ENCODE measurements at places on chromosomes 5 and 9.

GRCh38 chr5:143143973-143144372 is 259.5 kb downstream of the NR3C1 start:
- DNase-seq, result no peak

DNA sequence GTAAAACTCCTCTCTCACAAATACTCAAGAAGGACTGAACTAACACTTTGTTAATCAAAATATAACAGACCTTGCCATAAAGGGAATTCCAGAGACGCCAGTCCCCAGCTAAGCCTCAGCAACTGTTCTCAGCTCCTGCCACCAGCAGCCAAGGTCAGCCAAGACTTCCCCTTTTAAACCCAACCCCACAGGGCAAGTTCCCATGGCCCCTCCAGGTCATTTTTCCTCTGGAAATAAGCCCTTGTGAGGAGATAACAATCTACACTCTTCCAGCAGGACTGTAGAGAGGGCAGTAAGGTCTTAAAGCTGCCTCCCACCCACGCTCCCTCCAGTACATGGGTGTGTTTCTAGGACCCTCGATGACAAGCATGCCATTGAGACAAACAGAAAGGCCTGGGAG is 78.3 kb downstream of the DPYSL3 start:
- DNase-seq, result no peak

- no peak for DNase-seq
These were observed 448.0 kb downstream of the SPOCK1 start for GRCh38 chr5:137051161-137051560.

DNA sequence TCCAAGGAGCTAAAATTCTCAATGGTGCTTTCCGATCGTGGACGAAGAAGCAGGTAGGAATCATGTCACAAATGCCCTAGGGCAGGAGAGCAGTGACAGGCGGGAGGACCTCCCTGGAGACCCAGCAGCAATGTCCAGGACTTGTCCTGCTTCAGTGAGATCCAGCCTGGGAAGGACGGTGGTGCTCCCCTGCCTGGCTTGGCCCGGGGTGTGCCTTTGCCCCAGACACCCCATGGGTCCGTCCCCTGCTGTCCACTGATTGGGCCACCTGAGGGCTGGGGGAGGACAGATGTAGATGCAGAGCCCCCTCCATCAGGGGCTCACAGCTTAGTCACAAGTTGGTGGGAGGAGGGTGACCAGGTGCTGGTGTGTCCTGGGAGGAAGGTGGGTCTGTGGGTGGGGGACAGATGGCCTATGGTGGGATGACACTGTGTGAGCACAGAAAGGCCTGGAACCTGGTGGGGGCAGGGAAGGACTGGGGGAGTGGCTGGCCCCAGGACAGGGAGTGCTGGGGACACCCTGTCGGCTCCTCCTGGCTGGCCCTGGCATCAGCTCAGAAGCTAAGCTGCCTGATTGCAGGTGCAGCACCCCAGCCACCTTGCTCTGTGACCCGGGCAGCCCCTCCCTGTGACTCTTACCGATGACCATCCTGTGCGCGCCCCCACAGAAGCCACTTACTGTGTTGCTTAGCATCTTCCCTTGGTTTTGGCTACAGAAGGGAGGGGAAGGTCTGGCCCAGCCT is 82.0 kb downstream of the PHF2 start:
- no peak for DNase-seq

DNA sequence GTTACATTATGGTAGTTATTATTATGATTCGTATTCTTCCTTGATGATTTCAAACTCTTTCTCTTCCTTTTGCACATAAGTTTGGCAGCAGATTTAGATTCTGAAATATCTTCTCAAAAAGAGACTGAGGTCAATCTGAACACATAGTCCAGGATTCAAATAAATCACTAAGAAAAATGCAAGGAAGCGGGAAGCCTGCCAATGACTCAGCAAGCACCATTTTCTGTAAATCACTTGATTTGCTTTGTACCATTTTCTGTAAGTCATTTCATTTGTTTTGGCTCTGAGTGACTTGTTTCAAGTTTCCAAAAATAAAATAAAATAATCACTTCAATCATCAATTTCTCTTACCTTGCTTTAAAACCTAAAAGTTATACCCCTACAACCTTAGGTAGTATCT is 24.6 kb upstream of the GLIS3 start:
- no peak for DNase-seq

DNA sequence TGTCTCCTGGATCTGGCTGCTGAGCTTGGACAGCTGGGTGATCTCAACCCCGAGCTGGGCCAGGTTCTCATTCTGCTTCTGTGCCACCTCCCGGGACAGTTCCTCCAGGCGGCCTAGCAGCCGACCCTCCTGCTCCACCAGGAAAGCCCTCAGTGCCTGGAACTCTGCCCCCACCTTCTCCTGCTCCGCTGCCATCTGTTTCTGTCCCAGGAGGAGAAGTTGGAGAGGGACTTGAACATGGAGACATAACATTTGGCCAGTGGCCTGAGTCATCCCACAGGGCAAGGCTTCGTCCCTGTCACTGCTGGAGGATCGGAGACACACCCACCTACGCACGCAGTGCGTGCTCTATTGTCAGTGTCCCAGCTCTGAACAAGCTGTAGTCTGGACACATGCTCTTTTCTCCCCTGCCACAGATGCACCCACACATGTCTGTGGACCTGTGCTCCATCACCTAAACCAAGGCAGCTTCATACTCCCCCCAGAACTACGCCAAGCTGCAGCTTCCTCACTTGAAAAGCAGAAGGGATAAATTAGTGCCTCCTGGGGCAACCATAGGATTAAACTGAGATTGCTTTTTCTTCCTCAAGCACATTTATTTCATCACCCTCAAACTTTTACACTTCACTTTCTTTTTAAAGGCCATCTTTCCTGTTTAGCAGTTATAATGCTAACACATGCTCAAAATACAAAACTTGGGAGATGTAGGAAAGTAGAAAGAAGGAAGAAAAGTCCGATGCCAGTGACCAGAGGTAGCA is 4.9 kb downstream of the TRIM7 start:
- DNase-seq, result no peak

DNA sequence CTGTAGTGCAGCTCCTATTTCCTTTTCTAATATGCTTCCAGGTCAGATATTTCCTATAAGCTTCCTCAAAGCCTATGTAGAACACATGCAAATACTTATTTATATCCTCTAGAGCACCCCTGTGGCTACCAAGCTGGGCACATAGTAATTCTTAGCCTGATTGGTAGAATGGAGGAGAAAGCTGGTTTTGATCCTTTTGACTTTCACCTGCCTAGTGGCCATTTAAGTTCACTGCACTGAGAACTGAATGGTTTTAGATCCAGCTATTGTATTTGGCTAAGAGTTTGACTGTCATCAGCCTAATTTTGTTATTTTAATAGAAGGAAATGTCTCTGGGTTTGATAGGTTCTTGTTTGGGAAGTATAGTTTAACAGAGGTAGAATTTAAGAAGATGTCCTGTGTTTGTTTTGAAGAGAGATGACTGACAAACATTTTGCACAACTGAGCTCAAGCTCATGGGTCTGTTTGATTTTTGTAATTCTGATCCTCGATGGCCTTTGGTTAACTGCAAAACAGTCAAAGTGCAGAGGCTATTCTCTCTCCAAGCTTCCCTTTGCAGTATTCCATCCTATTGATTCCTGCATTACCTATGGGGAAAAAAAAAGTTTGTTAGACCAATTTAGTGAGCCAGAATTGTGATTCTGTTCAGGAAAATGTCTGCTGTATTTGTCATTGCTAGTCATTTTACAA is 85.4 kb downstream of the KCNN2 start:
- DNase-seq, result no peak

GRCh38 chr9:96399325-96399633 is 15.8 kb upstream of the SLC35D2 start:
- no peak for DNase-seq

GRCh38 chr9:77866878-77867277 is 164.7 kb downstream of the GNAQ start:
- DNase-seq, result no peak

DNA sequence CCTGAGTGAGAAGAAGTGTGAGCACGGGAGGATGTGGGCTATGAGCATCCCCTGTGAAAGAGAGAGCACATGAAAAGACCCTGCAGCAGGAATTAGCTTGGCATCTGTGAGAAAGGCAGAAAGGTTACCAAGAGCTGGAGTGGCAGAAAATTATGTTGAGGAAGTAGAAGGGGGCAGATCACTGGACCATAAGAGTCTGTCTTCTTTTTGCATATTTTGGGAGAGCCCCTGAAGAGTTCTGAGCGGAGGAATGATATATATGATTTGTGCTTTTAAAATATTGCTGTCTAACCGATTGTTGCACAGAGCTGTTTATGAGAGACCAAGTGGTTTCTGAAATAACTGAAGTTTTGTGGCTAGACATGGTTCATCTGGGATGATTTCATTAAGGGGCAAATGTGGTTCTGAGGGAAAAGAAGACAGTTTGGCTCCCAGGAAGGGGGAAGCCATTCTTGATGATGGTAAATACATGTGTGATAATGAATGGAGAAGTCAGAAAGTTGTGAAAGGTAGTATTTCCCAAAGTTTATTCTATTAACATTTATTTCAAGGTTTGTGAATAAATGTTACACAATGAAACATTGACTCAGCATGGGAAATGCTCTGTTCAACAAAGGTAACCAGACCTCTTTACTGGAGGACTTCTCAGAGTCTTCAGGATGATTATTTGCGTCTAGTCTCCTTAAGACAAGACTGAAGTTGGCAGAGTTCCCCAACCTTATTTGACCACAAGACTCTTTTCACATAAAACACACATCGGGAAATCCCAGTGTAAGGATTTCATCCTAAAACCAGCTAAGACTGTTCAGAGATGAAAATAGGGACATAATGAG is 31.5 kb upstream of the ADRB2 start:
- DNase-seq, result no peak

GRCh38 chr9:76365028-76365427 is 29.2 kb downstream of the RFK start:
- no peak for DNase-seq

GRCh38 chr5:61438298-61438970 is 106.4 kb downstream of the ZSWIM6 start:
- DNase-seq, result no peak

- no peak for DNase-seq
These were observed 21.1 kb downstream of the FBN2 start for GRCh38 chr5:128516978-128517377.

DNA sequence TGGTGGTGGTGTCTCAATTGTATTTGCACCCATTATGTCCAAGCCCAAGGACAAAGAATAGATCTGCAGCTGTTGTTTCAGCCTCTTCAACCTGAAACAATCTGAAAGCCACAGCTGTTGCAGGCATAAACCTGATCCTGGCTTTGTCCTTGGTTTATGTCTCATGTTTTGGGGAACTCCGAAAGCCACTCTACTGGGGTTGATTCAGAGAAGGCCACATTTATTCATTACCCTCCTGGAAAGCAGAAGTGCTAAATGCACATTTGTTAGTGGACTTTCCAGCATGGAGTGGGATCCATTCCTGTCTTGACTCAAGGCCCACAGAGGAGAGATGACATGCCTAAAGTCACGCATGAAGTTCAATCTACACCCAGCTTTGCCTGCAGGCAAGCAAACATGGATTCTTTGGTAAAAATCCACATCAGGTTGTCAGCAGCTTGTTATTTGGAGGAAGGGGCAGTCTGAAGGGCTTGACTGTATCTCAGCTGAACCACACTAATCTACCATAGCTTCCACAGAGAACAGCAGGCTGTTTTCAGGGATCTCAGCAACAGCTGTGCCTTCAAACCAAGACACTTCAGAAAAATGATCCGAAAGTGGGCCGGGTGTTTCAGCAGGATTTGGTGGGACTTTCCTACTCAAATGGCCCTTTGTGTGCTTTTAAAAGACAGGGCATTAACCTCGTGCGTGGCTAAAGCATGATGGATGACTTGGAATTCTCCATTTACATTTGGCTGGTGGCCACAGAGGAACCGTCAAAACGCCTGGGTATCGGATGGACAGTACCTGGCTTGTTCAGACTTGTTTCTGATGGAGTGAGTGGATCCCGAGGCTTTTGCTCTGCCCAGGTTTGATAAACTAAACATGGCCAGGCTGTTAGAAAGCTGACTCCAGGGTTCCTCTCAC is 36.2 kb upstream of the ADAM19 start:
- DNase-seq, result no peak

Measured in stimulated activated CD4-positive, alpha-beta T cell treated with anti-CD3 and anti-CD28 coated beads, Interleukin-4, amount 100 ng/mL, for 24 hours (primary cell).